ENCODE measurements at places on chromosomes 3 and 15.

DNA sequence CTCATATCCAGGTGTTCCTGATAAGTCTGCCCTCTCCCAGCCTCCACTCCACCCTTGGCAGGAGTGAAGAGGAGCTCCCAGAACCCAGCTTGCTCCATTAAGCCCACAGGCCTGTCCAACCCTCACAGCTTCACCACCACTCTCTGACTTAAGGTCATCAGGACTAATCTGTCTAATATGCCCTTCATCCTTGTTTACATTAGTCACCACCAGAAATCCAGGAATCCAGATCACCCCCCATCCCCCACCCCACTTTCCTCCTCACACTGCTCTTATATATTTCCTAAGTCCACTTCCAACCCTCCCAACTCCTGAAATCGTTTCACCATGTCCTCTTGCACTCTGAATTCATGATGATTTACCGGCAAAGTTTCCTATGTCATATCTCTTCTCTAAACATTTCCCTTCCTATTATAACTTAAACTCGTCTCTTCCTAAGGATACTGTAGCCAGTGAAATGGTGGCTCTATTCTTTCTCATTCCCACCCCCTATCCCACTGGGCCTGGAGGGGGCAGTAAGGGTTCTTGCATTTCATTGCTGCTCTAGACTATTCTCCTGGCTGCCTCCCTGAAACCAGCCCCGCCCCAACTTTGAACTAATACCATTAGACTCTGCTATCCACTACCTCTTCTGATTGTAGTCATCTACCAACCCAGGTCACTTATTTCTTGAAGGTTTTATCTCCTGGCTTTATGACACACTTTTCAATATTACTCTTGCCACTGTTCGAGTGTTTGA lies 43.4 kb downstream of the PPP2R3A start:
- DNase-seq, result no peak

GRCh38 chr3:61371123-61371522 lies 119.9 kb upstream of the FHIT start:
- no peak for DNase-seq

- no peak for DNase-seq
These were observed 101.6 kb upstream of the ANKRD28 start for GRCh38 chr3:15899388-15899787.

DNA sequence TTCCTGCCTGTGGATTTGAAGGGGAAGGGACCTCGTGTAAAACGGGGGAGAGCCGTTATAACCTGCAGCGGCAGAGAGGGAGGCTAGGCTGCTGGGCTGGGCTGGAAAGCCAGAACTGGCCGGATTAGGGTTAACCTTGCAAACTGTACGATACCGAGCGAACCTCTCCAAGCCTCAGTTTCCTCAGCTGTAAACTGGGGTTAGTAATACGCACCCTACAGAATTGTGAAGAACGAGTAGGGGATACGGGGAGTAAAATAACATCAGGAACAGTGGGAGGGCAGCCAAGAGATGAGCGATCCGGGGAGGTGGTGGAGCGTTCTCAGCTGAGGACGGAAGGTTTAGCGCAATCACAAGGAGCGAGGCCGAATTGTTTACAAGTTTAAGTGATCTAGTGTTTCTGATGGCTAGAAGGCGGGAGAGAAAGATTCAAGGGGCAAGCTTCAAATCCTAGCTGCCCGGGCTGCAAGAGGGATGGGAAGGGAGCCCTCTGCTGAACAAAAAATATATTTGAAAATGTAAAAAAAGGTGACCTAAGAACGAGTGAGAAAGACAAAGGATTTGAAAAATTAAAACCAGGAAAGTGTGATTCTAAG lies 768 bp upstream of the SEMA5B start:
- DNase-seq, result no peak
